Activated T-helper 2 cell treated with anti-CD3 and anti-CD28 coated beads, Interferon-gamma antibody, Interleukin-2, Interleukin-4, amounts not matched to agents 10 μg/mL and 5 μg/mL and 100 μg/mL, durations not matched to agents 14 hours and 24 hours and 36 hours (primary cell): ENCODE measurements at places on chromosomes 2 and 18. TPM values are rescaled to one million over a fixed set of nuclear protein-coding genes. Genes with fewer than 3 reads are reported as not detected.

DNA sequence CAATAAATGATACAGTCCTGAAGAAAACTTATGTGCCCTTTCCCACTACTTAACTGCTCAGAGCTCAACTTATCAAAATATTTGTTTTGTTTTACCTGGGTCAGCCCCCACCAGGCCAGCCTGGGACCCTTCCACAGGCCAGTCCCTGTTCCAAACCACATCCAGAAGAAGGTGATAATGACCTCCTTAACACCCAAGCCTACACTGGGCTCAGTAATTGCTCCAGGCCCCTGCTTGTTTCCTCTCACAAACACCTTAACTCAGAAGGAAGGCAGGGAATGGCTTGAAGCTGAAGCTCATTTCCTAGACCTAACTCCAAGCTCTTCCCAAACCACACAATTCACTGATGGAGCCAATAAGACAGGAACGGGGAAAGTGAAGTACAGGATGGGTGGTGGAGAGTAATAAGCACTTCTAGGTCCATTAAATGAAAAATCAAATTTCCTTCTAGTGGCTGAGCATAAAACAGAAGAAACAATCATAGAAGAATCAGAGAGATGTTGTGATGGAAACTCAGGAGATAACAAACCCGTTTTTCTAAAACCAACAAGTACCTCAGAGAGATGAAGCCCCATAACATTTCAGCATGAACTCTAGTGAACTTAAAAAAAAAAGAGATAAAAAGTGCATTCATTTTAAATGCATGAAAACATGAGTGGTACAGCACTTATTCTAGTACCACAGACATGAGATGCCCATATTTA is 133.4 kb upstream of the ITGB6 start:
- DNase-seq: no peak

DNA sequence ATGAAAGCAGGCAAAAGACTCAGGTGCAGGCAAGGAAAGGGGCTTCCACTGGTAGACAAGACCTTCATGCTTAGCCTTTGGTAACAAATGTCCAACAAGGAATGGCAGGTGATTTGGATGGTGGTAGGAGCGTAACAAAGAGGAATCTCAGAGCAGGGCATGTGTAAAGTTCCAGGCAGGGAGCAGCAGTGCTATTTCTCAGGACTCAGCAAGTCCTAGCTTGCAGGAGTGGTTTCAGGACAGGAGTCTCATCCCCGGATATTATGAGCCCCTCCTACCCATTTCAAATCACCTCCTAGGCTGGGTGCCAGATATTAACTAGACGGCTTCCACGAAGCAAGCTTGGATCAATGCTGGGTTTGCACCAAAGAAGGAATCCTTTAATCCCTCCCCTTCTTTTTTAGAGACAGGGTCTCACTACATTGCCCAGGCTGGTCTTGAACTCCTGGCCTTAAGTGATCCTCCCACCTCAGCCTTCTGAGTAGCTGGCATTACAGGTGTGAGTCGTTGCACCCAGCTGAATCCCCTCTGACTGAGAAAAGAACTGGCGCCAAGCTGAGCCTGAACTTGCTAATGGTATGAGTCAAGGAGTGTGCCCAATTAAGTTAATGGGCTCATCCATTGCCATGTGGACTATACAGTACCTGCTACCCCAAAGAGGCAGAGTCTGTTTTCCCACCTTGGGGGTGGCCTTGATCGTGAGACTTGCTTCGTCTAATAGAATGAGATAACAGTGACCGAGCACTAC is 190.3 kb downstream of the ARL4C start:
- no peak for DNase-seq

ACMSD gene
- not detected in 2 replicates for total RNA-seq

DNA sequence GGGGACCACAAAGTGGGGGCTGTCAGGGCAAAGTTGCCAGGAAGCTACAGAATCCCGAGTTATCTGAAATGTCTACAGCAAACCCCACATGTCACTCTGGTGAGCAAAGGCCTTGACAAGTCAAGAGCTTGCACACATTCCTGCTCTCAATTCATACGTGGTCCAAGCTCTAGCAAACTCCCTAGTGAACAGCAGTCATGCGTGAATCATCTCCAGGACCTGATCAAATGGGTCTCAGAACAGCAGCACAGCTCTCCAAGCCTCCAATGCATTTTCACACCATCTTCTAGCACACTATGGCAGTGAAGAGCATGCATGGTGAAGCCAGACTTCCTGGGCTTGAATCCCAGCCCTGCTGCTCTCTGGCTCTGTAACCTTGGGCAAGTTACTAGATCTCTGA is 68.5 kb downstream of the MYO5B start:
- no peak for DNase-seq

WNT6 gene
- not detected in 2 replicates for total RNA-seq

SKOR2 gene
- not detected in 2 replicates for total RNA-seq

- no peak for DNase-seq
These were observed 176.7 kb downstream of the NRP2 start for GRCh38 chr2:205858881-205859441.

DNA sequence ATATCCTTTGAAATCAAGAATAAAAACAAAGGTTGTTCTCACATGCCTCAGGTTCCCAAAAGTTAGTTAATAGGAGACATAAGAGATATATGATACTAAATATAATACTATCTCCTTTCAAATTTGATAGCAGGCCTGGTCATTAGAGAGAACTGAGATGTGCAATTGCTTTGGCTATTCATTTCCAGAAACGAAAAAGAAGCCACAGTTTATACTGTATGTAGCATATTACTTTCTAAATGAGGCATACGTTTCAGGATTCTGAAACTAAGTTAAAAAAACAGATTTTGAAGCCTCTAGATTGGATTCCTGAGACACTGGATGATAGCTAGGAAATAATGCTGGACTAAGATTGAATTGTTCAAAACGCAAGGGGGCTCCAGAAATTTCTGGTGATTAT is 7.1 kb downstream of the PPP1R1C start:
- no peak for DNase-seq

GRCh38 chr2:120566331-120567035 is 169.2 kb upstream of the GLI2 start:
- no peak for DNase-seq

CYBRD1 gene
- total RNA-seq: 5.7 and 8.0 TPM in 2 replicates

- no peak for DNase-seq
These were observed 762.3 kb upstream of the ID2 start for GRCh38 chr2:7919510-7919909.

- DNase-seq: no peak
These were observed 110.2 kb downstream of the CTAGE1 start for GRCh38 chr18:22307528-22307927.

GRCh38 chr2:197993830-197994229 is 189.4 kb downstream of the PLCL1 start:
- no peak for DNase-seq

ASTL gene
- 1.3 and 1.5 TPM in 2 replicates for total RNA-seq

HRH4 gene
- total RNA-seq: 0.16 and 0.21 TPM in 2 replicates

- no peak for DNase-seq
These were observed 311.9 kb upstream of the HDAC4 start for GRCh38 chr2:239712755-239713154.

DNA sequence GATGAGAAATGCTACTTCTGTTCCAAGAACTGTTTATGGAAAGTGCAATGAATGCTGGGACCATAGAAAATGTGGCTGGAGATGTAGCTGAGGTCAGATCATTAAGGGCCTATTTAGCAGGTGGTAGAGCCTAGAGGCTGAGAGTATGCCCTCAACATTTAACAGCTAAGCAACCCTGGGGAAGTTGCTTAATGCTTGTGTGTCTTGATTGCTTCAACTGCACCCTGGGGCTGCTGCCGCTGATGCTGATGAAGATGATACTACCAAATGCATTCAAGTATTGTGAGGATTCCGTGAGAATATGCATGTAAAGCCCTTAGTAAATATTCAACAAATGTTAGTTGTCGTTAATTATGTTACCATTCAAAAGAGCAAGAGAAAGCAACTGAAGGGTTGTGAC is 273.2 kb downstream of the BCL11A start:
- DNase-seq: no peak

SAG gene
- total RNA-seq: 0.05 TPM in 1 of 2 replicates, not detected in the other

HJURP gene
- 50.5 and 52.4 TPM in 2 replicates for total RNA-seq

GRCh38 chr2:230422149-230422548 is 6.1 kb downstream of the SP100 start:
- no peak for DNase-seq

DNA sequence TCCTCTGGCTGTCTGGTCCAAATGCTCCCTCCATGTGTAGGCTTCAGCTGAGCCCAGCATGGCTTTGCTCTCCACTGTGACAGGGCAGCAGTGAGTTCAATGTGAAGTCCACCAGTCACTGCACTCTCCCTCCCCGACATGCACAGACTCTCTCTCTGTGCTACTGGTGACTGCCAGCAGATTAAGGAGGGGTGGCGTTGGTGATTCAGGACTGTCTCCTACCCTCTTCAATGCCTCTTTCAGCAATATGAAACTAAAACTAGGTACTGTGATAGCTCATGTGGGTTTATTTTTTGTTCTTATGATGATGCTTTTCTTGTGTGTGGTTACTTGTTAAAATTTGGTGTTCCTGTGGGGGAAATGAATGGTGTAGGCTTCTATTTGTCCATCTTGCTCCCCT is 201.0 kb upstream of the RBMS1 start:
- DNase-seq: no peak

- DNase-seq: no peak
These were observed 12.3 kb downstream of the KCTD1 start for GRCh38 chr18:26536032-26536431.

DNA sequence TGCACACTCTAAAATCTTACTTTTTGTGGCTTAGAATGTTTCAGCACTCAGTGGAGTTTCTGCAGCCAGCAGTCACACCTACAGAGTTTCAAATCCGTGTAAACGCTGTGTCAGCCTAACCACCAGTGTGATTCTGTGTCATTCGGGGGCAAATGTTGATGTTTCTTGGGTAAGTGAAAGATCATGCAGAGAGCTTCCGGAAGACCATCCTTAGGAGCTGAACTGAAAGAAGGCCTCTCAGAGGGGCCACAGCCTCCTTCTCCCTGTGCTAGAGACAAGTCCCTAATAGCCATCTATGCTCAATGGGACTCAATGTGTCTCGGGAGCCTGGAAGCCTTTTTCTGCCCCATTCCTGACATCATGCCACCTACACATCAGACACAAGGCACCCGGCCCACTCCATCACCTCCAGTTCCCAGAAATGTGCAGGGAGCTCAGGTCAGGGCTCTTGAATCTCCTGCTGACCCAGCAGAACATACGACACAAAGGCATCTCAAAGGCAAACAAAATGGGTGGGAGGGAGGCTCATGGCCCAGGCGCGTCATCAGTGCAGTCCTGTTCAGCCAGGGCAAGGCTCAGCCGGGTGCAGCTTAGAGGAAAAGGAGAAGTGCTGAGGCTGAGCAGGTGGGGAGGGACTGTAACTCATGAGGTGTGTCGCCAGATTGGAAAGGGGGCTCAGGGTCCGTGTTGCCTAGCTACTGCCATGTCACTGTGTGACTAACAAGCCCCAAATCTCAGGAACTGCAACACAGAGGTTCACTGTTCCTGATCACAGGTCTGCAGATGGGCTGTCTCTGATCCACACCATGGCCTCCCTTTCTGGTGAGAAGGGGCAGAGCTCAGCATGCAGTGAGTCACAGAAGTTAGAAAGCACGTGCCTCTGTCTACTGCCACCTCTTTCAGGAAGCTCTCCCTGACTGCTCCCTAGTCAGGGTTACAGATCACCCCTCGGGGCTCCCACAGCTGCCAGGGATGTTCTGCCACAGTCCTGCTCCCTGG is 82.0 kb downstream of the SMAD7 start:
- DNase-seq: peak; percentile 38

- no peak for DNase-seq
These were observed 799.7 kb downstream of the LRP1B start for GRCh38 chr2:141331127-141331526.

SLC23A3 gene
- total RNA-seq: 1.3 and 1.9 TPM in 2 replicates

- no peak for DNase-seq
These were observed 3.0 kb upstream of the RTKN start for GRCh38 chr2:74444498-74445318.
